ENCODE measurements at places on chromosomes 4 and X. TPM values are rescaled to one million over a fixed set of nuclear protein-coding genes. Genes with fewer than 3 reads are reported as not detected.
A peak's percentile ranks its signal among the peaks of the same experiment; 100 is the strongest.

GRCh38 chrX:109140463-109140862 lies 341.4 kb downstream of the GUCY2F start:
- no peaks in the 10 kb centered on the region for H3K27me3 ChIP-seq
- DNase-seq, result no peak
- H3K4me1 ChIP-seq, result no peaks in the 10 kb centered on the region
- H3K4me3 ChIP-seq, result no peak overlapping the region
- no peaks in the 10 kb centered on the region for H3K36me3 ChIP-seq

DNA sequence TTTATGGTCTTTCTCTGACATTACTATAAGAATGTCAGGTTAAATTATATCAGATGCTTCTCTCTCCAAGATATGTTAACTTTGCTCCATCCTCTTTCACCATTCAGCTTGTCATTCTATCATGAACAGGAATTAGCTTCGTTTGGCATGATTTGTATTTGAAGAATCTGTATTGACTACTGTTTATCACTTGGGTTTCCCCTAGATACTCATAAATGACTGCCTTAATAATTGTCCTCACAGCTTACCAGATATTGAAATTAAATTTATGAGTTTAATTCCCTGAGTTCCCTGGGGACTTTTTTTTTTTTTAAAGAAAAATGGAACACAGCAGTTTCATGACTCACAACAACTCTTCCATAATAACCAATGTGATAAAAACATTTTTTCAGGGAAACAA lies 76.2 kb upstream of the EOLA2 start:
- no peaks in the 10 kb centered on the region for H3K27me3 ChIP-seq
- H3K27ac ChIP-seq, result no peak overlapping the region
- no peak overlapping the region for H3K4me3 ChIP-seq
- DNase-seq, result no peak
- no peaks in the 10 kb centered on the region for H3K4me1 ChIP-seq
- no peaks in the 10 kb centered on the region for H3K36me3 ChIP-seq

DNA sequence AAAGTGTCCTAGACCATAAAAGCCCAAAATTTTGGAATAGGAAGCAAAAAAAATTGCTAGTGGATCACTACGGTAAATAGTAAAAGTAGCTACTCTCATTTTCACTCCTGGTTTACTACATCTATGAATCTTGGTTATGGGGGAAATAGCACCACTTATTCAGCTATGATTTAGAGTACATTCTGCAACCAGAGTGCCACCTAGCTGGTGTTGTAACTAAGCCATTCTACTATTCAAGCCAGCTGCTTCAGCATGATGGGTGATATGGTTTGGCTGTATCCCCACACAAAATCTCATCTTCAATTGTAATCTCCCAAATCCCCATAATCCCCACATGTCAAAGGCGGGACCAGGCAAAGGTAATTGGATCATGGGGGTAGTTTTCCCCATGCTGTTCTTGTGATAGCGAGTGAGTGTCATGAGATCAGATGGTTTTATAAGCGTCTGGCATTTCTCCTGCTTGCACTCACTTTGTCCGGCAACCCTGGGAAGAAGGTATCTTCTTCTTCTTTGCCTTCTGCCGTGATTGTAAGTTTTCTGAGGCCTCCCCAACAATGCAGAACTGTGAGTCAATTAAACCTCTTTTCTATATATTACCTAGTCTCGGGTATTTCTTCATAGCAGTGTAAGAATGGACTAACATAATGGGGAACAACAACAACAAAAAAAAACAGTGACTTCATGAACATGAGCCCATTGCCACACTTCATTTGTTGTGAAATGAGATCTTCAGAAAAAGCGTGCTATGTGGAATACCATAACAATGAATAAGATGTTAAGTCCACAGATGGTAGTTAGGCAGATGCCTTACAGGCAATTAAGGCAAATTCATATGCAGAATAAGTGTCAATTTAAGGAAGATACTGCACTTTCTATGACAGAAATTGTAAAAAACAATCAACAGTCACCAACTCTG lies 280.1 kb downstream of the PABPC4L start:
- no peaks in the 10 kb centered on the region for H3K36me3 ChIP-seq
- no peak overlapping the region for H3K4me3 ChIP-seq
- no peaks in the 10 kb centered on the region for H3K4me1 ChIP-seq
- no peak overlapping the region for H3K27ac ChIP-seq
- no peaks in the 10 kb centered on the region for H3K27me3 ChIP-seq

The ADGRG4 gene
- total RNA-seq, result not detected

GRCh38 chrX:33160273-33160672 lies 51.1 kb downstream of the DMD start:
- no peak for DNase-seq
- no peaks in the 10 kb centered on the region for H3K27me3 ChIP-seq
- no peaks in the 10 kb centered on the region for H3K36me3 ChIP-seq
- H3K4me1 ChIP-seq, result no peaks in the 10 kb centered on the region
- no peak overlapping the region for H3K27ac ChIP-seq

DNA sequence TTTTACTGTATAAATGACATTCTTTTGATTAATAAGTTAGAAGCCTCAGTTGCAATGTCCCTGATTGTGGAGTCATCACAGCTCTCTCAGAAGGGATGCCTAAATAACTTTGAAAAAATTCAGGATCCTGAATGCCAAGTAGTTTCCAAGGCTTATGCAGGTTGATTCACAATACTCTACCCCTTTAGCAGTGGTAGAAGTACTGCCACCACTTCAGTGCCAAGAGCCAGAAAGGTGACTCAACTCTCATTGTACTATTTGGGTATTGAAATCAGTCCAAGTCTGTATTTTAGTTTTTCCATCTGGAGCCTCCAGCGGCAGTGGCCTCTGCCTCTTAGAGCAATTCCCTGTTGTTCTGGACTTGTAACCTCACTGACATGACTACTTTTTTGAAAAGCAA lies 320.1 kb upstream of the NDST4 start:
- no peak overlapping the region for H3K4me3 ChIP-seq
- no peak for DNase-seq
- no peaks in the 10 kb centered on the region for H3K4me1 ChIP-seq
- no peaks in the 10 kb centered on the region for H3K27me3 ChIP-seq
- H3K27ac ChIP-seq, result no peak overlapping the region

DNA sequence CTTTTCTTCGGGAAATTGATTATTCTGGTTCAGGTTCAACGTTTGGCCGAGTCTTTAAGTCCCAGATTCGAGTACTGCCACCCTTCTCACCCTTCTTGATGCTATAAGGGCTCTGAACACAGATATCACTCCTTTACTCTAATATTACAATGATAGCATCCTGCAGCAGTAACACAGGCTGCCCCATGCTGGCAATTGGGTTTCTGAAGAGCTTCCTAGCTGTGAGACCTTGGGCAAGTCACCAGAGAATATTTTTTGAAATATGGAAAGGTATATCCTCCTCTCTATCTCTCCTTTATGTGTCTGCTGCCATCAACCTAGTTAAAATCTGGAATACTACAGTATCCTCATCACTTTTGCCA lies 297 bp upstream of the MTMR8 start:
- H3K27ac ChIP-seq, result peak overlapping the region; percentile 75
- H3K4me3 ChIP-seq, result peak overlapping the region; percentile 89
- H3K36me3 ChIP-seq, result no peaks in the 10 kb centered on the region
- H3K4me1 ChIP-seq, result peaks cover 17% of the 10 kb centered on the region
- H3K27me3 ChIP-seq, result no peaks in the 10 kb centered on the region

The RTL9 gene
- total RNA-seq, result not detected

GRCh38 chrX:16914058-16914457 lies 32.4 kb upstream of the REPS2 start:
- H3K27me3 ChIP-seq, result no peaks in the 10 kb centered on the region
- no peak overlapping the region for H3K27ac ChIP-seq
- no peak for DNase-seq
- H3K36me3 ChIP-seq, result no peaks in the 10 kb centered on the region
- H3K4me3 ChIP-seq, result no peak overlapping the region

- H3K27ac ChIP-seq, result peak overlapping the region; percentile 50
- peaks cover 7% of the 10 kb centered on the region for H3K4me1 ChIP-seq
- peak overlapping the region; percentile 84 for H3K4me3 ChIP-seq
- peak; percentile 80 for DNase-seq
- peaks cover 11% of the 10 kb centered on the region for H3K27me3 ChIP-seq
Measured at GRCh38 chrX:70433848-70434351, 10.7 kb upstream of the DLG3 start.

The ENPEP gene
- not detected for total RNA-seq

- no peak overlapping the region for H3K27ac ChIP-seq
- no peak overlapping the region for H3K4me3 ChIP-seq
- H3K27me3 ChIP-seq, result peaks cover 2% of the 10 kb centered on the region
- no peak for DNase-seq
Measured at GRCh38 chr4:7244331-7244665, 52.0 kb downstream of the SORCS2 start.

DNA sequence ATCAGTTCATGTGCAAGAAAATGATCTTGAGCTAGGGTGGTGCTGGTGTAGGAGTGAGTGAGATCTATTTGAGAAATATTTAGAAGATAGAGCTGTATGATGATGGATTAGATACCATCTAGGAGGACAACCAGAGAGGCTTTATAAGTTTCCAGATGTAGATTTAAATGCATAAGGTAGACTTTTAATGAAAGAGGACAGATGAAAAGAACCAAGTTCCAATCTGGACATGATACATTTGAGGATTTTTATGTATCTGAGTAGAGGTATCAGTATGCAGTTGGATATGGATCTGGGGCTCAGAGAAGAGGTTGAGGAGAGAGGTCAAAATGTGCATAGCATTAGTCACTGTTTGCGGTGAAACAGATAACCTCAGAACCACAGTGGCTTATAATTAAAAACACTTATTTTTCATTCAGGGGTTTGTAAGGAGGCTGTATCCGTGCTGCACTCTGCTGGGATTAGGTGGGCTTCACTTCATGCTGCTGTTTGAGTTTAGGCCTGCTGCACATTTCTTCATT lies 348.7 kb downstream of the BMPR1B start:
- no peaks in the 10 kb centered on the region for H3K4me1 ChIP-seq
- no peak for DNase-seq
- no peaks in the 10 kb centered on the region for H3K27me3 ChIP-seq
- H3K36me3 ChIP-seq, result no peaks in the 10 kb centered on the region
- H3K27ac ChIP-seq, result no peak overlapping the region
- H3K4me3 ChIP-seq, result no peak overlapping the region

Data from activated naive CD4-positive, alpha-beta T cell treated with anti-CD3 and anti-CD28 coated beads for 36 hours (primary cell).